ENCODE measurements at places on chromosomes 6 and 20. TPM values are rescaled to one million over a fixed set of nuclear protein-coding genes. Genes with fewer than 3 reads are reported as not detected.

LHFPL5 gene
- total RNA-seq = not detected

GRCh38 chr6:137495703-137496336 is 1.6 kb upstream of the OLIG3 start:
- no peak for DNase-seq

- peak; percentile 96 for DNase-seq
Observed at GRCh38 chr6:31087494-31088089, 24.8 kb downstream of the C6orf15 start.

- no peak for DNase-seq
Observed at GRCh38 chr6:118260833-118261232, 287.3 kb upstream of the PLN start.

RFX6 gene
- total RNA-seq = not detected

FAM209B gene
- total RNA-seq = 0.61 TPM

ATP9A gene
- total RNA-seq = 14.1 TPM

Measured in lower leg skin (tissue), 4 donors.